ENCODE measurements at places on chromosomes 3 and 15.

DNA sequence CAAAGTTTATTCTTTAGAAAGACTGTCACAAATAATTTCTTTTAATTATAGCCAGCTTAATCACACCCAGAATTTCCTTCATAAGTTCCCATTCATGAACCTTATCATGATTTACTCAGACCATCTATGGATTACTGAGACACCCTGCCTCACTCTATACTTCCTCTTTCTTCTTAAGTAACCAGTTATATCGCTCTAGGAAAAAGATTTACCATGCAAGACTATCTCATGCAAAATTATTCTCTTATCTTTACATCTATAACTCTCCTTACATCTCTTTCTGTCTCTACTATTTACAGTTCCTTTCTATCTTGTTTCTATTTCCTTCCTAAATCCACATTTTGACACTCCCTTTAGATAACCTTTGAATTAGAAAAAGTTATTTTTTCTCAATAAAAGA lies 316.8 kb downstream of the POLQ start:
- no peak for DNase-seq

DNA sequence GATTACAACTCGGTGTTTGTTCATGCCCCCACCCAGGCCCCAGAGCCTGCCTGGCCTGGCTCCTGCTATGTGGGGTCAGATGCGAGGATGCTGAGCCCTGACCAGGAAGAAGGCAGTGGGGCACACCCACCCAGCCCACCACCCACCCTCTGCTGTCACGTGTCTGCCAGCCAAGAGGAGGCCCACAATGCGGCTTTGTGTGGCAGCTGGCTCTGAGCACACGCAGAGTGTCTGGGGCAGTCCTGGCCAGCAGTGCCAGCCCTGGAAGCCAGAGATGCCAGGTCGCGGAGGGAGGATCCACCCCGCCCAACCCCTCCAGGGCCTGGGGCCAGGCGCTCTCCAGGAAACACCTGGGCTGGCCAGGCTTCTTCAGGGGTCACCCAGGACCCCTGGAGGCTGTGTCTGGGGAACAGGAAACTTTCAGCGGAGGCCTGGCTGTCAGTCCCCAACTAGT lies 26.4 kb upstream of the KLF13 start:
- DNase-seq: no peak

- no peak for DNase-seq
Measured at GRCh38 chr15:94131875-94132274, 99.5 kb upstream of the MCTP2 start.

GRCh38 chr3:3712971-3713370 lies 86.3 kb upstream of the LRRN1 start:
- no peak for DNase-seq

GRCh38 chr15:59217876-59218498 lies 11.3 kb downstream of the LDHAL6B start:
- DNase-seq: no peak

DNA sequence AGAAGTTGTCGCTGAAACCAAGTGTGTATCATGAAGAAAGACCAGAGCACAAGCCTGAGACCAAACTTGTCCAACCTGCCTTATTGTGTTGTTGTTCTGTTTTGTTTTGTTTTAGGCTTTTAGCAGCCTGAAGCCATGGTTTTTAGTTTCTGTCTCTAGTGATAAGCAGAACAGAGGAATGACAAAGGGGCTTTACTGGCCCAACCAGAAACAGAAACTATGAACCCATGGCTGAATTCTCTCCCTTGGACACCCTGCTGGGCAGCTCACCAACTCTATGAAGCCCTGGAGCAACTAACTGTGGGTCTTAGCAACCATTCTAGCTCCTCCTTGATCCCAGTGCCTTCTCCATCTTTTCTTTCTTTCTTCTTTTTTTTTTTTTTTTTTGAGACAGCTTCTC lies 30.3 kb downstream of the HCLS1 start:
- DNase-seq: no peak

DNA sequence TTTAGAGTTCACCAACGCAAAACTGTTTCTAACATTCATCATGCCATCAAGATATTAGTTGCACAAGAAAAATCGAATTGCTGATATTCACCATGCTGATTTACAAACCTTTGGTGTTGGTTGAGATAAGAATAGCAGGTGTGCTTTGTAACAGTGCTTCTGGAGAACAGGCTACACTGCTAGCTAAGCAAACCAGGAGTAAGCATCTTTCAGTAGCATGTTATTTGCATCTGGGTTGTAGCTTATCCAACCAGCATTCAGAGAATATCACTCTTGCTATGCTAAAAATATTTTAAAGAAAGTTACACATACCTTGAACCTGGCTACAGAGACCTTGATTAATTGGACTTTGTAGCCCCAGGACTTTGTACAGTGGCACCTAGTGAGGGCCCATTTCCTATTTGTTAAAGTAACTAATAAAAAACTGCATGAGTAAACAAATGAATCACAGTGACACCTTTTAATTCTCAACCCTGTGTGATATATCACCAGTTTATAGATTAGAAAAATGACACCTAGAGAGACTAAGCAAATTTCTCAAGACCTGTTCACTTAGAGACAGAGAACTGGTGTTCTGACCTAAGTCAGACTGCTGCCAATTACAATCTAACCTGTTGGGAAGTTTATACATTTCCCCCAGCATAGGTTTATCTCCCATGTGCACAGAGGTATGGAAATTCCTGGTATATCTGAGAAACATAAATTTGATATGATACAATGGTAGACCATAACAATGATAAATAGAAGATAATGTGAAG lies 435.5 kb upstream of the TGFBR2 start:
- no peak for DNase-seq

DNA sequence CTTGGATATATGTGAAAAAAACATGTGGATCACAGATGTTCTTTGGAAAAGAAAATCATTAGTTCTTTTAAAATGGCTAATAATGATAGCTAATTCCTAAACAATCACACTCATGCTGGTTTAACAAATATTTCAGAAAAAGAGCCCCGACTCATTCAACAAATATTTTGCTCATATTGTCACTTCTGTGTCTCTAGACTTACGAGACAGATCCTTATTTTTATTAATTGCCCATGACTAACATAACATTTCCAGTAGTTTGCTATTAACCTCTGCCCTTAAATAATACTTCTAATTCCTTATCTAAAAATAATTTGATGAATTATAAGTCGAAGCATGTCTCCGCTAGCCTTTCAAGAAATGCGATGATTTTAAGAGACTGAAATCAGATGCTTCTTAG lies 70.4 kb downstream of the SATB1 start:
- DNase-seq: no peak

DNA sequence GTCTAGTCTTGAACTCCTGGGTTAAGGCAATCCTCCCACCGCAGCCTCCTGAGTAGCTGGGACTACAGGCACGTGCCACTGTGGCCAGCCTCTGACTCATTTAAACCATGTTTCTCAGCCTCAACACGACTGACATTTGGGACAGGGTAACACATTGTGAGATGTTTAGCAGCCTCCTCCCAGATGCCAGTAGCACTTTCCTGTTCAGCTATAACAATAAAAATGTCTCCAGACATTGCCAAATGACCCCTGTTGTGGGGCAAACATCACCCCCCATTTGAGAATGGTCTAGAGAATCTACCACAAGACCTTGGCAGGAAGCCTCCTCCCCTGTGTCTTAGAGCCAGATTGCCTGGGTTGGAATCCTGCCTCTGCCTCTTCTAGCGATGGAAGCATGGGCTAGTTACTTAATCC lies 8.4 kb downstream of the TMEM40 start:
- DNase-seq: no peak

GRCh38 chr15:101185770-101186169 lies 66.1 kb downstream of the CHSY1 start:
- DNase-seq: no peak

- no peak for DNase-seq
Measured at GRCh38 chr3:47464588-47464987, 11.2 kb downstream of the SCAP start.

GRCh38 chr15:49901996-49902684 lies 216.9 kb downstream of the ATP8B4 start:
- peak; percentile 31 for DNase-seq

DNA sequence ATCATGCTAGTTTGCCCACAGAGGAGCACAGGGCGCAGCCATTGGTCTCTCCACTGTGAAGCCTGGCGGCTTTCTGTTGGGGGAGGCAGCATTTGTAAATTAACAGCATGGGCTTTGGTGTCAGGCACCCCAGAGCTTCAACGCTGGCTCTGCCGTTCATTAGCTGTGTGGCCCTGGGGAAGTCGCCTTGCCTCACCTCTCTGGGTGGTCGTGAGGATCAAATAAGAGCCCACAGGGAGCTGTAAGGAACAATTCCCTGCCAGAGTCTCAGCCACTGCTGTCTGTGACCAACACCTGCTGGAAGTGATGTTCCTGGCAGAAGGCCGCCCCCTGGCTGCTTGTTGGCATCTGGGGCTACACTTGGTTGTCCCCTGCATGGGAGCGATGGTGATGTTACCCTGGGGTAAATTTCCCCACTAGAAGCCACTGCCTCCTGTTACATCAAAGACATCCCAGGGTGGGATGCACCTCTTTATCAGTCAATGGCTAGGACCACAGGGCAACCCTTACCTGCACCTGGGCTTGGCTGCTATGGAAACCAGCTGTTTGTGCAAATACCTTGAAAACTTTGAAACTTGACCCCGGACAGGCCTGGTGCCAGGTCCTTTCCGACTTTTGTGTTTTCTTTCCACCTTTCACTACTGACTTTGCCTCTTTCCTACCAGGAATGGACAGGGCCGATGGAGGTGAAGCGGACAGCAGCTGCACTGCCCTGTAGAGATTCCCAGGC lies 36.9 kb downstream of the DNASE1L3 start:
- DNase-seq: no peak

GRCh38 chr3:53154881-53155285 lies 6.1 kb upstream of the PRKCD start:
- DNase-seq: no peak

DNA sequence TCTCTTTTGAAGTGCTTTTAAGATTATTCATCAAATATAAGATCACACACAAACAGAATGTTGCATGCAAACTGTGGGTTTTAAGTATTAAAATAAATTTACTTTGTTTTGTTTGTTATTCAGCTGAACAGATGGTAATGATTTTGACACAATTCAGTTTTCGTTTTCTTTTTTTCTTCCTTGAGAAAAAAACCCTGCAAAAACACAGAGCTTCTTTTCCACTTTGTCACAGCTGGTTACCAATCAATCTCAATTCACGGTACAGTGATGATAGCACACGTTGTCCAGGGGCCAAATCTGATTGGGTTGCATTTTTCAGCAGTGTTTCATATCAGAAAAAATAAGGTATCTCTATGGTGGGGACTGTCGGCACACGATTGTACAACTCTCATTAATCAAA lies 473.6 kb downstream of the ROBO2 start:
- peak; percentile 30 for DNase-seq

- no peak for DNase-seq
Measured at GRCh38 chr15:31556494-31557150, 230.0 kb downstream of the KLF13 start.

- DNase-seq: no peak
Measured at GRCh38 chr3:171508676-171509075, 48.5 kb upstream of the TNIK start.

DNA sequence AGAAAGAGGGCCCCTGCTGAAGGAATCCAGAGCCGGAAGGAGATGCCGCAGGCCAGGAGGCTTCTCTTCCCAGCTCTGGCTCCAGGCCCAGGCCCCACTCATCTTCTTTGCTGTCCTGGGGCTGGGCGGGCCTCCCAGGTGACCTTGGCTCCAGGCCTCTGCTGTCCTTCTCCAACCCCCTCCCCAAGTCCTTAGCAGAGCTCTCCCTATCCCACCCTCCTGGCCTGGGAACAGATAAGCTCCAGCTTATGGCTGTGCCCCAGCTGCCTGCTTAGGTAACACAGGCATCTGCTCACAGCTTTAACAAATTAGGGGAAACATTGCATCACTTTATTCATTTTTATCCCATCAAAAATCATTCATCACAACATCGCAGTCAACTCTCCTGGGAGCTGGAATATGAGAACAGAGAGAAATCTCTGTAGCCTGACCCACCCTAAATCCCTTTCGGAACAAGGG lies 86.9 kb downstream of the SEMA5B start:
- DNase-seq: no peak

- DNase-seq: no peak
Measured at GRCh38 chr3:19891740-19892139, 42.3 kb downstream of the EFHB start.

GRCh38 chr3:121696186-121696585 lies 35.5 kb upstream of the HCLS1 start:
- DNase-seq: no peak

GRCh38 chr3:123486460-123486859 lies 37.6 kb upstream of the ADCY5 start:
- DNase-seq: no peak

DNA sequence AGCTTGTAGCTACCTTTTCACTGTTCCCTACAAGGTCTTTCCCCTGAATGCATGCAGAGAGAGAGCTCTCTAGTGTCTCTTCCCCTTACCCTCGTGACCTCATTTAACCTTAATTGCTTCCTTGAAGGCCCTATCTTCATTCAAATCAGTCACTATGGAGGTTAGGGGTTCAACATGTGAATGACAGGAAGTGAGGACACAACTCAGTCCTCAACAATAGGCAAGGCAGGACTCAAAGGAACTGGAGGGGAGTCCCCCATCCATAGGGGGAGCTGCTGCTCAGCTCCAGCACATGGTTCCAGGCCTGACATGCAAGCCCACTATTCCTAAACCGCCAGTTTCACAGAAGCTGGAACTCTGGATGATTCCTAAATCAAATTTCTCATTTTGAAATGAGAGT lies 33.8 kb upstream of the GYG1 start:
- DNase-seq: no peak

- DNase-seq: no peak
Measured at GRCh38 chr3:39705351-39705900, 104.0 kb upstream of the MYRIP start.

GRCh38 chr3:176848431-176849214 lies 348.7 kb downstream of the TBL1XR1 start:
- peak; percentile 29 for DNase-seq

DNA sequence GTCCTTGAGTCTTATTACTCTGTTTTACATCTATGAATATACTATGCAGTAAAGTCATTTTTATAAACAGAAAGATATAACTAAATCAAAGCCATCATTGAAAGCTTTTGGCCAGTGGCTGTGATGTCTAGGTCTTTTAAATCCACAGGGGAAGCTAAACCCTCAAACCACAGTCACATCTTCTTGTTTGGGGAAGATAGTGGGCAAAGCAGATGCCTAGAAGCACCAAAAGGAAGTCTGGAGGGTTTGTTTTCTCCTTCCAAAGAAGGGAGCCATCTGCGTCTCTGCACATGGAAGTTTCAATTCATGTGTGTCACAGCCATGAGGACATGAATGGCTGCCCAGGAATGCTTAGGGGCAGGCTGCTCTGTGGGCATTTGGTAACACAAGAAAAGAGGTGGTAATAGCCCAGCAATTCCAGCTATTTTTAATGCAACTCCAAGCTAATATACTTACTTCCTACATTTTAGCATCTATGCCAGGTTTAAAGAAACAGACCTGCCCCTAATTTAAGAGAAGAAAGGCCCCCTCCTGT lies 322.2 kb downstream of the SLC9A9 start:
- no peak for DNase-seq

GRCh38 chr3:15063656-15064286 lies 1.3 kb downstream of the MRPS25 start:
- no peak for DNase-seq

DNA sequence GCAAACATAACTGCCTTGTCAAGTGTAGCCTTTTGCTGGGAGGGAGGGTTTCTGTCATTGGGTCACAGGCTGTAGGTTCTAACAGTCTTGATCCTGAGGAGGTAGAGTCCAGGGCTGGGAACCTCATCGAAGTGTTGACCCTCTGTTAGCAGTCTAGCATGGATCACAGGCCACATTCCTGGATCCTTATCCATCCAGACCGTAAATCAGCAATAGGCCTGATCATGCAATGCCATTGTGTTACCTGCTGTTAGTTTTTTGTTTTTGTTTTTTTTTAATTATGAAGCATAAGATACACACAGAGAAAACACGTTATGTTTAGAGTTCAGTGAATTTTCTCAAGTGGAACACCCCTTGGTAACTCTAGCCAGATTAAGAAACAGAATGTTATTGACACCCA lies 282.0 kb upstream of the TPM1 start:
- DNase-seq: no peak

Measured in HS-5 (cell line).